Eye (tissue), 1 donor: ENCODE measurements at places on chromosomes 16 and 17.

DNA sequence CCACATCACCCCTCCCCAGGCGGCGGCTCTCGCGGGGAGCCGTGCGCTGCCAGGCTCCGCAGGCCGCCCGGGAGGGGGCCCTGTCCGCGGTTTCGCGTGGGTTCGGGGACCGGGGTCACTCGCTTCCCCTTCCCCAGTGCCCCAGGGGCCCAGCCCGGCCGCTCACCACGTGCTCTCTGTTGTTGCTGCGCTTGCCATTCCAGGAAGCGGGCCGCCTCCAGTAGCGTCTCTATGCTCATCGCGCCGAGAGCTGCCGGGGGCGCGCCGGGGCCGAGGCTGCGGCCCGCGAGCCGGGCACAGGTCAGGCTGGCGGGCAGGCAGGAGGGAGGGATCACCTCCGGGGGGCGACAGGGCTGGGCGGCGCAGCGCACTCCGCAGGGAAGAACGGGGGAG lies 390 bp downstream of the MNT start:
- DNase-seq: peak; percentile 76

- peak; percentile 97 for DNase-seq
These were observed 16.7 kb upstream of the C17orf78 start for GRCh38 chr17:37358830-37359681.

- DNase-seq: peak; percentile 22
These were observed 16.9 kb upstream of the CCL22 start for GRCh38 chr16:57341441-57342303.

- peak; percentile 7 for DNase-seq
These were observed 29.7 kb downstream of the USP31 start for GRCh38 chr16:23119570-23119969.

DNA sequence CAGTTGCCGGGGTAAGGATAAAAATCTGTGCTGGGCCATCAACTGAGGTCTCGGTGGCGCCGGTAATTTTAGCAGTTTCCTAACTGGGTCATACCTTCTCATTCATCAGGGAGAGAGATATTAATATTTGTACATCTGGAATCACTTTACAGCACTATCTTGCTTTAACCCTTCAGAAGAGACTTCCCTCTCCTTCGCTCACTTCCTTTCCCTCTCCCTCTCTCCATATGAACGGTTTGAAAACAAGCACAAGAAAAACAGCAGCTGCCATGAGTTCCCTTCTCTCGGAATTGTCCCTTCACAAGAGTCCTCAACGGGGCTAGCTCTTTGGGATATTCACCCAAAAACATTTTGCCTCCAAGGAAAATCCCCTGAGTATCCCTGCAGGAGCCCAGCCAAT lies 144.3 kb upstream of the NOG start:
- peak; percentile 8 for DNase-seq

- DNase-seq: no peak
These were observed 142.4 kb upstream of the SOX9 start for GRCh38 chr17:71978435-71978834.

- DNase-seq: no peak
These were observed 417.9 kb downstream of the MAF start for GRCh38 chr16:79182616-79183015.

DNA sequence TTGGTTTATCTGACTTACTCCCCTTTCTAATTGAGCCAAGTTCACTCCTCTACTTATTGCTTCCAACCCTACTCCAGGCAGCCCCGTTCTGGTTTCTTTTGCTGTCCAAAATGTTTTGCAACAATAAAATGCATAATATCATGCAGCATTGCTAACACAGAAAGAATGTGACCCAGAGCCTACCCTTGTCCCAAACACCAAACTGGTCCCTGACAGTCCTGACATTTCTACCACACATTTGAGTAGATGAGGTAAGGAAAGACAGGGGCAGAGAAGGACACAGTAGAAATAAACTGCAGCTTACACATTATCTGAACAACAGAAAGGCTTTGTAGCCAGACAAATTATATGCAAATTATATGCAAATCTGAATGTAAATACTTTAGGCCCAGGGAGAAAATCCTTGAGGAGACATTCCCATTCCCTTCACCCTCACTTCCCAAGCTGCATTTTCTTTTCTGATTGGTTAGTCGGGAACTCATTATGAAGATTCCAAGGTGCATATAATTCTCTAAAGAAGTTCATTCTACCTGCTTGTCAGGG lies 31.6 kb downstream of the SOX9 start:
- no peak for DNase-seq

DNA sequence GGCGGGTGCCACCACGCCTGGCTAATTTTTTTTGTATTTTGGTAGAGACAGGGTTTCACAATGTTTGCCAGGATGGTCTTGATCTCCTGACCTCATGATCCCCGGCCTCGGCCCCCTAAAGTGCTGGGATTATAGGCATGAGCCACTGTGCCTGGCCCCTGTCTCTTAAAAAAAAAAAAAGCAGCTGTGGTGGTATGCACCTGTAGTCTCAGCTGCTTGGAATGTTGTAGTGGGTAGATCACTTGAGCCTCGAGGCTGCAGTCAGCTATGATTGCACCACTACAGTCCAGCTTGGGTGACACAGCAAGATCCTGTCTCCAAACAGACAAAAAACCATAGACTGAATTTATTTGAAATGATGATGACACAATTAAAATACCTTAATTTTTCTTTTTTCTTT lies 24.3 kb downstream of the CDK12 start:
- no peak for DNase-seq

GRCh38 chr17:73947966-73948355 lies 255.5 kb upstream of the RPL38 start:
- no peak for DNase-seq

GRCh38 chr17:28112181-28112580 lies 69.7 kb downstream of the NLK start:
- DNase-seq: no peak

DNA sequence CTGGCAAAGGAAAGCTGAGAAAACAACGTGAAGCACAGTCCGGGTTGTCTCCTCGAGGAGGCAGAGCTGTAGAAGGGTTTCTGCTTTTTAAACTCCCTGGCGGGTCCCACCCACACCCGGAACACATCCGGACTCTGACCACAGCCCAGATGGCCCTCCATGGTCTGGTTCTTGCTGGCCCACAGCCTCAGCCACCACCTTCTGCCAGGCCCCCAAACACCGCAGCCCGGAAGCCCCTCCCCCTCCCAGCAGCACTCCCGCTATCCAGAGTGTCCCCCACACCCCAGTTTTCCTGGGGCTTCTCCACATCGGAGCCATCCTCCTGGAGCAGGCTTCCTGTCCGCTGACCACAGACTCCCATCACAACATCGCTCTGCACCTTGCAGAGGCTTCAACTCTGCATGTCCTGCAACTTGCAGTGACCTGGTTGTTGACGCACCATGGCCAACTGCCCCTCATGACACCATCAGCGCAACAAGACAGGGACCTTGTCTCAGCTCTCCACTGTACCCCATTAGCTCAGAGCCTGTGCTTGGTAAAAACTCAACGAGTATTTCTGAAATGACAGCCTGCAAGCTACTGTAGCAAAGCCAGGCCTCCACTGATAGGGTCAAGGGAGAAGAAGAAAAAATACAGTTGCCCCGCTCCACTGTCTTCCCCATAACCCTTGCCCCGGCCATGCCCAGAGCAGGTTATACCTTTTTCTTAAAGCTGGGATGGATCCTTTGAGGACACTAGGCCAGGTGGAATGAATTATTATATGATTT lies 129.8 kb downstream of the C16orf78 start:
- DNase-seq: no peak

GRCh38 chr17:82519971-82520903 lies 705 bp downstream of the FOXK2 start:
- DNase-seq: peak; percentile 73

- DNase-seq: peak; percentile 24
These were observed 425.4 kb upstream of the PSMD7 start for GRCh38 chr16:73871088-73871733.

DNA sequence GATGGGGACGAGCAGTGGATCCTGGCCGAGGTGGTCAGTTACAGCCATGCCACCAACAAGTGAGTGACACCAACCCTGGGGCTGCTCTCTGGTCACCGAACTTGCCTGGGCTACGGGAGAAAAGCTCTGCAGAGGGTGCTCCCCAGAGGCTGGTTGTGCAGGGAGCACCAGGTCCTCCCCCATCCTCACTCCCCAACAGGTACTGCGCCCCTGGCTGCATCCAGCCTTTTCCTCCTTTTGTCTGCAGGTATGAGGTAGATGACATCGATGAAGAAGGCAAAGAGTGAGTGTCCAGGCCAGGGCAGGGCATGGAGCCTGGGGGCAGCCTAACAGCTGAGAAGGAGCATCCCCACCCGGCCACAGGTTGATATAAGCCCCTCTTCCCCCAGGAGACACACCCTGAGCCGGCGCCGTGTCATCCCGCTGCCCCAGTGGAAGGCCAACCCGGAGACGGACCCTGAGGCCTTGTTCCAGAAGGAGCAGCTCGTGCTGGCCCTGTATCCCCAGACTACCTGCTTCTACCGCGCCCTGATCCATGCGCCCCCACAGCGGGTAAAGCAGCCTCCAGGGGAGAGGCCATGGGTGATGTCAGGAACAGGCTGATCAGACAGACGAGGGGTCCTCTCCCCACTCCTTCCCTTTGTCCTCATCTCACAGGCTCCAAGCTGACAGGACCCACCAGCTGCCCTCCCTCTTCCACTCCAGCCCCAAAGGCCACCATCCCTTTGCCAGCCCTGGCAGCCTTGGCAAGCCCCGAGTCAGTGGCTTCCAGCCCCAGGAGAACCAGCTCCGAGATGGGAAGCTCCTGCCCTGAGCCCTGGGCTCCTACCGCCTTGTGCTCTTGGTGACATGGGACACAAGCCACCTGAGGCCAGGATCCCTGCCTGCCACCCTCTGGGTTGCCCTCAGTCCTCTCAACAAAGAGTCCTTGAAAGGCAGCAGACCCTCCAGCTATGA lies 6.2 kb downstream of the SULT1A2 start:
- DNase-seq: no peak

DNA sequence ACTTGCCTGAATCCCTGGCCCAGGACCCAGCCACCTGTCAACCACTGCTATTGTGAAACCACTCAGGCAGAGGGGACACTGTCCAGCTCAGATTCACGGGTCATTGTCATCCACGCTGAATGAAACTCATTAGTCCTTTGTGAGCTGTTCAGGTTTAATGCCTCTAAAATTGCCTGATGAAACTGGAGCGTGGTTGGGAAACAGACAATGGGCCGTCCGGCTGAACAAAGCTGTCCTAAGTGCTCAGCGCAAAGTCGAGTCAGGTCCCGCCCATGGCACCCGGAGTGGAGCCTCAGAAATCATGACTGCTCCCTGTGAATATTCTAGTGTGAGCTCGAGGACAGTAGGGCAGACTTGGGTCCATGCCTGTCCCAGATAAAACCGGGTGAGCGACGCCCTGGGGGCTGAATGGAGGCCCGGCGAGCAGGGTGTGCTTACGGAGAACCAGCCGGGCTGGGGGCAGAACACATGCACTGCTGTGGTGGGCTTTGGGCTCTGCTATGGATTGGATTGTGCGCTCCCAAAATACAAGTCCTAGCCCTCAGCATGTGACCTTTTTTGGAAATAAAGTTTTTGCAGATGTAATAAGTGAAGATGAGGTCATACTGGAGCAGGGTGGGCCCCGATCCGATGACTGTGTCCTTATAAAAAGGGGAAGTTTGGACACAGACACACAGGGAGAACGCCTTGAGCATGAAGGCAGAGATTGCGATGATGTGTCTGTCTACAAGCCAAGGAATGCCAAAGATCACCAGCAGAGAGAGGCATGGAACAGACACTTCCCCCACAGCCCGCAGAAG lies 12.9 kb upstream of the CMIP start:
- DNase-seq: peak; percentile 89

- no peak for DNase-seq
These were observed 345.3 kb upstream of the TNRC6C start for GRCh38 chr17:77613218-77613617.

DNA sequence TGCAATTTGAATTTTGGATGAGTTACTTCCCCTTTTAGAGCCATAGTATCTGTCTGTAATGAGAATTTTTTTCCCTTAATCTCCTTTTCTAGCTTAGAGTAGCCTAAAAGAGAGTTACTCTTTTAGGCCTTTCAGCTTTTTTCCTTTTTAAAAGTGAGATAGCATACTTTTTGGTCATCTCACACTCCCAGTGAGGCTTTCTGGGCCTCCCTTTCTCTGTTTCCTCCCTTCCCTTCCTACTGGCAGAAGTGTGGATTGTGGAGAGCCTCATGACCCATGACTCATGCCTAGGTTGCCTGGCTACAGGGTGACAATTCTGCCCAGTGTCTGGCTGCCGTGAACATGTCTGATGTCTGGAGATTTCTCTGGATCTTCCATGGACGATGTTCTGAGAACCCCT lies 15.2 kb downstream of the KRT23 start:
- no peak for DNase-seq

- no peak for DNase-seq
These were observed 22.3 kb downstream of the GAN start for GRCh38 chr16:81337097-81337496.

- DNase-seq: peak; percentile 69
These were observed 22.8 kb downstream of the ZNF423 start for GRCh38 chr16:49833085-49833484.
